ENCODE measurements at places on chromosomes 6 and 20.

DNA sequence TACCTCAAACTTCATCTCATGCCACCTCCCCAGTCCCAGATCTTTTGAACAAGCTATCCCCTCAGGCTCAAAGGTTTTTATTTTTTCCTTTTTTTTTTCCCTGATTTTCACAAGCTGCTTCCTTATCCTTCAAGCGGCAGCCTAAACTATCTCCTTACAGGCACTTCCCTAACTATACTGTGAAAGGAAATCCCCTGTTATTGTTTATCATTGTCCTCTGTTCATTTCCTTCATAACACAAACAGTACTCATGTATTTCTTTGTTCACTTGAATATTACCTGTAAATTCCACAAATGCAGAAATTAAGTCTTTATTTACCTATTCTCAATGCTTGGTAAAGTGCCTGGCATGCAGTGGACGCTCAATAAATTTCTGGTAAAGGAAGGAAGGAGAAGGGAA, 48.9 kb downstream of the ME1 start:
- no peak for DNase-seq

DNA sequence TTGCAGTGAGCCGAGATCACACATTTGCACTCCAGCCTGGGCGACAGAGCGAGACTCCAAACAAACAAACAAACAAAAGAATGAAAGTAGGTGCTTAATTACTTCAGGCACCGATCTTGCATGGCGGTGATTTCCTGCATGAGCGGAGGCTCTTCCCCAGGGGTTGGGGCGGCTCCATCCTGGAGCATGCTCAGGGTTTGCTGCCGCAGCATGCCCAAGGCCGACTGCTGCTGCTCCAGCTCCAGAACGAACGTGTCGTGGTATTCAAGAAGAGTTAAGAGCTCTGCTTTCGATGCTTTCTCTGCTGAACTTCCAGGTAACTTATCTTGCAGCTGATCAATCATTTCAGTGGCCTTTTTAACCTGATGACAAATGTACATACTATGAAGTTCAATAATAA, 313.8 kb downstream of the SYNE1 start:
- no peak for DNase-seq

DNA sequence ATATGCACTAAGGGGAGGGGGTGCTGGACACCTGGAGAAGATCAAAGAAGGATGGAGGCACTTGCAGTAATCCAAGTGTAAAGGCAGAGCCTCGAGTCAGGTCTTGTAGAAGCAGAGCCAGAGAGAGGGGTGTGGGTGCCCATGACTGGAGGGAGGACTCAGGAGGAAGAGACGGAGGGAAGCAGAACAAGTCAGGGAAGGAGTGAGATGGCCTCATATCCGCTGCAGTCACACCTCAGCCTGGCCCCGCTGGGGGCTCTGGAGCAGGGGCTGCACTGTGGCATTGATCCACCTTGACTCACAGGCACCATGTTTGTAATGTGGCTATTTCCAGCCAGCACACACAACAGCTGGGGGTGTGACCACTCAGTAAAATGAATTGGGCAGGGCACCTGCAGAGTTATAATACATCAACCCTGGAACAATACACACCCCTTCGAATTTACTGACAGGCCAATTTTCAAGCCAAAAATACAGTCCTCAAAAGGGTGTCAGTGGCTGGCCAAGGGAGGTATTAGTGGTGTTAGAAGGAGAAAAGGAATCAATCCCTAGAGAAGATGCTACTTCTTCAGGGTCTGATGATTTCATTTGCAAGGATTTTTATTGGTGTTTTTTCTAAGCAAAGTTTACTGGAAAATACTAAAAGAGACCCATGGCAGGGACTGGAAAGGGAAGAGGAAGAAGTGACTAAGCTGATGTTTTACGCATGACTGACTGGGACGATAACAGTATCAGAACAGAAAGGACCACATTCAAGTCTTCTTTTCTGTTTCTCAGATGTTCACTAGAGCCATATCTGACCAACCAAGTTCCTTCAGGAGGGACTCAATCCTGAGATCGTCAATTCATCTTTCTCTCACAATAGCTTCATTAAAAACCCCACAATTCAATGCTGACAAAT, 18.9 kb upstream of the NXT1 start:
- peak; percentile 15 for DNase-seq

- peak; percentile 27 for DNase-seq
Observed at GRCh38 chr6:134080171-134080795, 27.9 kb upstream of the SLC2A12 start.

DNA sequence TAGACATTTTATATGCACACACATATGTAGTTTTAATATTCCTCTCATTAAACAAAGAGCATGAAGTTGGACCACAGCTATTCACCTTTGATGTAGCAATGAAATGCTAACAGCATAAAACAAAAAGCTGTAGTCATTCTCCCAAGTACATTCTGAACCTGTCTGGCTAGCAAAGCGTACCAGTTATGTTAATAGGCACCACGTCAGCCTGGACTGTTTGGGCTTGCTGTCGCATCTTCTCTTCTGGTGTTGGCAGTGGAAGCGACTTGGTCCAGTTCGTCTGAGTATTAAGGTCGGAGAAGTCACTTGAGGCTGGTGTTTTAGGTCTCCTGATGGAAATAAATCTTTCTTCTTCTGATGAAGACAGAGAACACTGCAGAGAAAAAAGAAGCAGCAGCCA, 42.8 kb downstream of the HEBP2 start:
- DNase-seq: no peak

DNA sequence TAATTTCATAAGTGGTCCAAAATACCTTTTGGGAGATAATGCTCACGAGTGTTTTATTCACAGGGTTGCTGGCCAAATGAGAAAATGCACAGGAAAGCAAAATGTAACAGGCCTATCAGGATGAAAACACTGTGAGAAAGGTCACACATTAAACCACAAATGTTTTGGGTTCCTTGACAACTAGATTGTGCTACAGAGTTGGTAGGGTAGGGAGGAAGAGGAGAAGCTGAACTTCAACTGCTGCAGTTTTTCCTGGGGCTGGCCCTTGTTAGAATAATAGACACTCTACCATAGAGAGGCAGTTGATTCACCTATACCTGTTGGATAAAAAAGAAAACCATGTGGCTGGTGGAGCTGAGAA, 28.1 kb upstream of the PAQR8 start:
- no peak for DNase-seq

DNA sequence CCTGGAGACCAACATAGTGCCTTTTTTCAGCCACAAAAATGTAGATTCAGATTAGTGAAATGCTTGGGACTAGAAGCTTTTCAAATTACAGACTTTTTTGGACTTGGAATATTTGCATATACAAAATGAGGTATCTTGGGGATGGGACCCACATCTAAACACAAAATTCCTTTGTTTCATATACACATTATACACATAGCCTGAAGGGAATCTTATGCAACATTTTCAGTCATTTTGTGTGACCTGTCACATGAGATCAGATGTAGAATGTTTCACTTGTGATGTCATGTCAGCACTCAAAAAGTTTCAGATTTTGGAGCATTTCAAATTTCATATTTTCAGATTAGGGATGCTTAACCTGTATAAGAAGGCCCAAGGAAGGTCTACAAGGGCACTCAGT, 44.5 kb upstream of the ALDH8A1 start:
- DNase-seq: no peak

GRCh38 chr6:15464211-15464725, 198.6 kb downstream of the DTNBP1 start:
- DNase-seq: peak; percentile 25

- DNase-seq: no peak
Observed at GRCh38 chr6:130810307-130811030, 16.7 kb upstream of the SMLR1 start.

DNA sequence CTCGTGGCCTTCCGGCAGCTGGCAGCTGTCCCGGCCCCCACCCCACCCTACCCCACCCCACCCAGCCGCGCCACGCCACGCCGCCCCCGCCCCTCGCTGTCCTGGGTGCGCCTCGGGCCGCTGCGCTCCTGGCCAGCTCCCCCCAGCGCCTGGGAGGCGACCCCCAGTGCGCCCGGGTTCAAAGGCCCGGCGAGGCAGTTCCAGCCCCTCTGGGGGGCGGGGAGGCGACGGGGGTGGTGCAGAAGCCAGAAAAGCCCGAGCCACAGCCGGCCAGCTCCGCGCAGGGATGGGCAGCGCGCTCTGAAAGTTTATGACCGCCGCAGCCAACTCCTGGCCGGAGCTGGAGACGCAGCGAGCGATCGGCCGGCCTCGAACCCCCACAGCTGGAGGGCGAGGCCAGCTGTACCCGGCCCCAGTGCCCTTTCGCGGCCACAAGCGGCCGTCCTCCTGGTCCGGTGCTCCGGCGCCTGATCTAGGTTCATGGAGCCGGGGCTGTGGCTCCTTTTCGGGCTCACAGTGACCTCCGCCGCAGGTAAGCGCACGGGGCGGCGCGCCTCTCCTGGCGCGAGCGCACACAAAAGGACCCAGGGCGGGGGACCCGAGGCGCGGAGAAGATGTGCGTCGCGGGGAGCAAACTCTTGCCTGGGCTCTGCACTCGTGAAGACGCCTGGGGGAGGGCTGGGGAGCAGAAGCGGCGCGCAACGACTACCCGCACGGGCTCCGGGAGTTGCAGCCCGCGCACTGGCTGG, at the start of gene EDN3:
TSS of gene EDN3 (plus strand) at position 279 of the 749 bp plus-strand sequence. CDS start at position 481, 202 bp downstream.
- no peak for DNase-seq

- peak; percentile 8 for DNase-seq
Observed at GRCh38 chr20:21103582-21104465, 2.3 kb downstream of the LINC00237 start.

DNA sequence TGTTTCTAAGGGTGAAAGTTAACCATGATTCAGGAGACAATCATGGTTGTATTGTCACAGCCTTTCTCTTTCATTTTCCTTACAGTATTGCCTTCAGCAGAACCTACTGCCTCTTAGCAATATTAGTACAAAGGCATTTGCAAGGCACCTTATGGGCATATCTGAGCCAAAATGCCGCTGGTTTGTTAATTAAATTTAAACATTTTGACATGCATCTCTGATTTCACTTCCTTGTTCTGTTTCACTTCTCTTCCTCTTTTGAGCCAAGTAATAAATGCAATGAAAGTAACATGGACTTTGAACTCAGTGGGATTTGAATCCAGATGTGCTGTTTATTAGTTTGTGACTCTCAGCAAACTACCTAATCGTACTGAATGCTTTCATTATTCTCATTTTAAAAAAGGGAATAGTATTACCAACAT, 467.4 kb upstream of the CITED2 start:
- DNase-seq: peak; percentile 47

GRCh38 chr20:18588574-18588933, 700 bp downstream of the DTD1 start:
- DNase-seq: no peak

- DNase-seq: no peak
Observed at GRCh38 chr6:56534680-56535419, 107.8 kb downstream of the DST start.

- no peak for DNase-seq
Observed at GRCh38 chr6:114304304-114304887, 38.4 kb downstream of the HS3ST5 start.

DNA sequence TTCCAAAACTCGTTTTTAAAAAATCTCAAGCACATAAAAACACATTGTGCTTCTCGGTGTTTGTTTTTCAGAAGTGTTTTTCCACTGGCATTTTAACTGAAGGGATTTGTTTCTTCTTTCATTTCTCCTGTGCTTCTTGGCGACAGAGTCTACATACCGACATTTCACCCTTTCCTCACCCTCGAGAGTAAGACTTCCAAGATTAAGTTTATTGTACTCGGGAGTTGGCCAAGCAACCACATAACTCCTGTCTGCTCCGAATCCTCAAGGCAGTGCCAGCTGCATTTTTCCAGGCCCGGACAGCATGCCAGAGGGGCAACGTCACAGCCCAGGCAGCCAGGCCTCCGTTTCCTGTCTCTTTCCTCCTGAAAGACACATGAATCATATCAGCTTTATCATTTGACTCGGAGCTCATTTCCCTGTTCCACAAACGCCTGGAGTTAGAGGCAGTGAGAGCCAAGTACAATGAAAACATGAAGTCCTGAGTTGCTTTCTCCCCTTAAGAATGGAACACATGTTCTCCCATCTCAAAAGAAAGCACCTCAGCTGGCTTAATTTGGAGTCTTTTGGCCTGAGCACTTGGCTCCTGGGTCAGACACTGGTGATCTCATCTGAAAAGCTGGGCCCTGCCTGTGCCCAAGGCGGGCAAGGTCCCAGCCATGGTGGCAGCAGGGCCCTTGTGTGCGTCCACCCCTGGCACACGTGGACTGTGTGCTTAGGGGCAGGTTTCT, 23.2 kb upstream of the FAM50B start:
- DNase-seq: no peak

- no peak for DNase-seq
Observed at GRCh38 chr20:32991383-32991782, 12.8 kb downstream of the SUN5 start.

DNA sequence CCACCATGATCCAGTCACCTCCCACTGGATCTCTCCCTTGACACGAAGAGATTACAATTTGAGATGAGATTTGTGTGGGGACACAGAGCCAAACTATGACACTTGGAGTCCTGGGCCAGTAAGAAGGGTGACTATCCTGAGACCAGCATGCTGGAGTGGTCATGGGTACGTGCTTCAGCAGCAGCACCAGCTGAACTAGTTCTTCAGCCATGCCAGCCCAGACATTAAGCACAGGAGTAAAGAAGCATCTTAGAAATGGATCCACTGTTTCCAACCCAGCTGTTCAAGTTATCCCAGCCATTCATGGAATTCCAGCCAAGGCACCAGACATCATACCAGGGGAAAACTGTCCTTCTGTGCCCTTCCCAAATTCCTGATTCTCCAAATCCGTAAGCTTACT, 370.0 kb downstream of the MAFB start:
- no peak for DNase-seq

DNA sequence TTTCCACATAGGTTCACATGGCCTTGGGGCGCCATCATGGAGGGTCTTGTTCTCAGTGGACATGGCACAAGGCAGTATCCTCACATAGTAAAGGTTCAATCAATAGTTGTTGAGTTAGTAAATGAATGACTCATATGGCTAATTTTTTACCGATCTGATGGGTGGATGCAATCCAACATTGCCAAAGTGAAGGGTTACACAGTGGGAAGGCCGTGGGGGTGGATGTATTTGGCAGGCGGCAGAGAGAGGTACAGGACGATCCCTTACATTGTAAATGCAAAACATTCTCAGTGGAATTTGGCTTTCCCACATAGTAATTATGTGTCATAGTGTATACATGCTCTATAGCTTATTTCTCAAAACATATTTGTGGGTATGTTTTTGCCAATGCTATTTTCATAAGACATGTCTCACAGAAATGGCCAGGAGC, 21.0 kb upstream of the PDE7B start:
- no peak for DNase-seq

DNA sequence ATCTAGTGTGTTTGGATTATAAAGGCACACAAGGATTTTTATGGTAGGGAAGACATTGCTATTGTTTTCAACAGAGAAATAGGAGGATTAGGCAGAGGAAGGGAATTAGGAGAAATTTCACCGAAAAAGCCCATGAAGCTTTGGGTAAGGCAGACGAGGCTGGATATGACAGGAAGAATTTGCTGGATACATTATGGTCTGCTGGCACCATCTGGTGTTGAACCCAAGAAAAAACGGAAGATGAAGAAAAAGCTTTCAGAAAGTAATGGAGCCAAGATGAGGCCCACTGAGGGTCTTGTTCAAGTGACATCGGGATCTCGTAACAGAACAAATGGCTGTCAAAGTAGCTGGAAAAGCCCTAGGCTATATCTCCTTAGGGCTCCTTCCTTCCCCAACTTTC, 56.5 kb downstream of the OR2J2 start:
- no peak for DNase-seq
